ENCODE measurements at places on chromosomes 16 and 17.
A peak's percentile ranks its signal among the peaks of the same experiment; 100 is the strongest.

- DNase-seq, result no peak
Observed at GRCh38 chr17:17320911-17321220, 17.7 kb downstream of the NT5M start.

- DNase-seq, result no peak
Observed at GRCh38 chr16:22423716-22424115, 49.3 kb upstream of the CDR2 start.

- DNase-seq, result peak; percentile 72
Observed at GRCh38 chr16:660459-661183, 7.3 kb upstream of the RHOT2 start.

DNA sequence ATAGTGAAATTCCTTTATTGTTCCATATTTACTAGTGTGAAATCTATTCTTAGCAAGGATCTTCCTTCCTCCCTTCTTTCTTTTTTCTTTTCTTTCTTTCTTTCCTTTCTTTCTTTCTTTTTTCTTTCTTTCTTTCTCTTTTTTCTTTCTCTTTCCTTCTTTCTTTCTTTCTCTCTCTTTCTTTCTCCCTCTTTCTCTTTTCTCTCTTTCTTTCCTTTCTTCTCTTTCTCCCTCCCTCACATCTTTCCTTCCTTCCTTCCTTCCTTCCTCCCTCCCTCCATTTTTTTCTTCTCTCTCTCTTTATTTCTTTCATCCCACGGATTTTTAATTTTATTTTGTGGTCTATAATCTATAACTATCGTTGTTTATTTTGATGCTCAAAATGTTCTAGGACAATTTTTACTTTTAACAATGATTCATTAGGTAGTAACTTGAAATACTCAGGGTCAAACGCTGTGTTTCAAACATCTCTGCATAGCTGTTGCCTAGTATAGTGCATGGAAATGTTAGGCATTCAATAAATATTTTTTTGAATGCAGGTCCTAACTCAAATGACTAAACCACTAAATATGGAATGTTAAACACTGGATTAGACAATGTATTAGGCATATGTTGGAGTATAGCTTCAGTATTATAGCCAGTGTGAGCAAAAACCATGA is 178.3 kb downstream of the MAP2K6 start:
- DNase-seq, result no peak

DNA sequence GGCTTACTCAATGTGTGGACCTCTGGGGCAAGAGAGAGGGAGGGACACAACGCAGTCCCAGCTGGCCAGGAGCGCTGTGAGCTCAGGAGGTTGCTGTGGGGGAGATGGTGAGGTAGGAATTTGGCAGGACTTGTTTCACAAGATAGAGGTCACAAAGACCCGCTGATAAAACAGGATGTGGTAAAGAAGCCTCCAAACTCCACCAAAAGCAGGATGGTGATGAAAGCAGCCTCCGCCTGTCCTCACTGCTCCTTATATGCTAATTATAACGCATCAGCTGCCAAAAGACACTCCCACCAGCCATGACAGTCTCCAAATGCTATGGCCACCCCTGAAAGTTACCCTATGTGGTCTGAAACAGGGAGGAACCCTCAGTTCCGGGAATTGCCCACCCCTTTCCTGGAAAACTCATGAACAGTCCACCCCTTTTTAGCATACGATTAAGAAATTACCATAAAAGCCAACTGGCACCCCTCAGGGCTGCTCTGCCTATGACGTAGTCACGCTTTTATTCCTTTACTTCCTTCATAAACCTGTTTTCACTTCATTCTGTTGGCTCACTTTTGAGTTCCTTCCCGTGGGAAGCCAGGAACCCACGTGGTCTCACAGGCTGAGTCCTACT is 5.3 kb upstream of the EIF4A3 start:
- no peak for DNase-seq

GRCh38 chr16:27676839-27677238 is 126.9 kb downstream of the KATNIP start:
- DNase-seq, result no peak

DNA sequence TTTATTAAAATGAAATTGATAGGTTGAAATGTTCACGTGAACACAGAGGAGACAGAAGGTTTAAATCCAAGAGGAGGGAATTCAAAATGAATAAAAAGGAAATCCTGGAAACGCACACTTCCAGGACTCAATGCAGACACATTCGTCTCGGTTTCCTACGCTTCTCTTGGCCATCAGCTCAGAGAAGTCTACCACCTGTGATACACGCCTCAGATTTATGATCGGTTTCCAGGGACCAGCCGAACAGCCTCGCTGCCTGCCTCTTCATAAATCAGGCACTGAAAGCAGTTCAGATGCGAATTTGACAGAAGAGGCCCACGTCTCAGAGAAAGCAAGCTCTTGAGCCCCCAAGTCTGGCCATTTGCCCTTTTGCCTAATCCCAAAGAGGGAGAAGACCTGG is 125.5 kb upstream of the IRX3 start:
- DNase-seq, result no peak

- no peak for DNase-seq
Observed at GRCh38 chr17:46773221-46773605, 45.3 kb downstream of the WNT3 start.
